HT1080 (cell line): ENCODE measurements at places on chromosomes 12 and 14.

DNA sequence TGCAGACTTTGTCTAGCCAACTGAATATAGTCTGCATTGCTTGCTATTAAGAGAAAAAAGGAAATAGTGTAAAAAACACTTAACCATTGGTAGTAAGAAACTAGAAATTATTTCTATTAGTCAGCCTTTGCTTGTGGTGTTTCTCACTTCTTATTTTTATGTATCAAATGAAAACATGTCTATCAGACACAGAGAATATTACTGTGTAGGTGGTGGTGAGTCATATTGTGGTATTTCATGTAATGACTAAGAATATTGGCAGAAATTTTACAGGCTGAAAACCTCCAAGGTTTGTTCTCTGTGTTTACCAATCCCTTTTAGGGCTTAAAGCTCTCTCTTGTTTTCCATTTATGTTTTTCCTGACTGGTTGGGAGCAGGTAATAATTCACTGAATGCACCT lies 87.2 kb downstream of the DAAM1 start:
- peak; percentile 94 for DNase-seq

GRCh38 chr14:69324341-69324931 lies 64.5 kb downstream of the GALNT16 start:
- DNase-seq, result no peak

- peak; percentile 92 for DNase-seq
These were observed 3.6 kb downstream of the ISCU start for GRCh38 chr12:108565976-108566375.

GRCh38 chr14:91910196-91910595 lies 37.3 kb downstream of the FBLN5 start:
- no peak for DNase-seq

- DNase-seq, result no peak
These were observed 72.2 kb downstream of the CLIP1 start for GRCh38 chr12:122350141-122350848.

GRCh38 chr14:74038020-74038859 lies 19.1 kb downstream of the BBOF1 start:
- DNase-seq, result peak; percentile 71

- no peak for DNase-seq
These were observed 3.0 kb upstream of the PPP1CC start for GRCh38 chr12:110745542-110746284.

DNA sequence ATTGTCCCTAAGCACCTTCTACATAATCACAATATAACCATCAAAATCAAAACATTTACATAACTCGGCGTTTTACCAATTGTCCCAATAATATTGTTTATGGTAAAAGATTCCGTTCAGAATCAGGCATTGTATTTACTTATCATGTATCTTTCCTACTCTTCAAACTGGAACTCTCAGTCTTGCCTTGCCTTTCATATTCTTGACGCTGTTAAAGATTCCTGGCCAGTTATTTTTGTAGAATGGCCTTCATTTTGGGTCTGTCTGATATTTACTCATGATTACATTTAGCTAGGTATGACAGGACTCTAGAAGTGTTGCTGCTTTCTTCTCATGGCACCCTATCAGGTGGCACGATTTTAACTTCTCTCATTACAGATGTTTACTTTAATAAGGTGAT lies 850 bp upstream of the HEATR5A start:
- no peak for DNase-seq

DNA sequence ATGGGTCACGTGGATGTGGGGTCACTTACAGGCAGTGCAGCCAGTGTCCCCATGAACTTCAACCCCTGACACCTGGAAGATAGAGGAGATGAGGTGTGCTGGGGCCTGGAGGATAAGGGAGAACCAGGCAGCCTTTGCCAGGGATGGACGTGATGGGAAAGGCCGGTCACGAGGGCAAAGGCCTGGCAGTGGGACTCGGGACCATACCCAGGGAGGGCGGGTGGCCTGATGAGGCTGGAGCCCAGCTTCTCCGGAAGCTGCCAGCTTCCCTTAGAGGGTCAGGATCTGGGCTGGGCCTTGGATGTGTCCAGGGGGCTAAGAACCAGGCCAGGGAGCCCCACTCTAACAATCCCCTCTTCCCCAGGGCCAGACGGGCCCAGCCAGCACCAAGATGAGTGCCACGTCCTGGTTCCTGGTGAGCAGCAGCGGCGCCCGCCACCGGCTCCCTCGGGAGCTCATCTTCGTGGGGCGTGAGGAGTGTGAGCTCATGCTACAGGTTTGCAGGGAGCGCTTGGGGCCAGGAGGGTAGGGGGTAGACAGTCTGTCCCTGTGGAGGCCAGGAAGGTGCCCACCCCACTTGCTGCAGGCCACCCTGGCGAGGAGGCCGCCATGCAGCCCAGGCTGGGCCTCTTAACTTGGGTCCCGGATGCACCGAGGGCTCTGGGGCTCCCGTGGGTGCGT lies 3.1 kb downstream of the CEP170B start:
- no peak for DNase-seq

DNA sequence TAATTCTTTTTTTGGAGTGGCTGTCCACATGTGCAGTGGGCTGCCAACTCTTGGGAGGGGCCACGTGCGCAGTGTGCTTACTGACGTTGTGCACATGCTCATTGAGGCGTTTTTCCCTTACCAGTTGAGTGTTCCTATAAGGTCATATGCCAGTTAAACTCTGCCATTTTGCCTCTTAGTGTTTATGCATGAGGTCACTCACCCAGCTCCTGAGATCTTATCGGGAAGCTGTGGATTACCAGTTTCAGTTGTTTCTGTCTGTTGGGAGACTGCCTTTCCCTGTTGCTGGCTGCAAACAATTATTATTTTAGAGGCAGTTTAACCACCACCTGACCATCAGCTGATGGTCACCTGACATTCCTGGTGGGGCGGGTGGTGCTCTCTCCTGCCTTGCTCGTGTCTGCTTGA lies 16.1 kb upstream of the KIF21A start:
- no peak for DNase-seq

- DNase-seq, result peak; percentile 32
These were observed 12.1 kb downstream of the ACADS start for GRCh38 chr12:120737557-120738251.

DNA sequence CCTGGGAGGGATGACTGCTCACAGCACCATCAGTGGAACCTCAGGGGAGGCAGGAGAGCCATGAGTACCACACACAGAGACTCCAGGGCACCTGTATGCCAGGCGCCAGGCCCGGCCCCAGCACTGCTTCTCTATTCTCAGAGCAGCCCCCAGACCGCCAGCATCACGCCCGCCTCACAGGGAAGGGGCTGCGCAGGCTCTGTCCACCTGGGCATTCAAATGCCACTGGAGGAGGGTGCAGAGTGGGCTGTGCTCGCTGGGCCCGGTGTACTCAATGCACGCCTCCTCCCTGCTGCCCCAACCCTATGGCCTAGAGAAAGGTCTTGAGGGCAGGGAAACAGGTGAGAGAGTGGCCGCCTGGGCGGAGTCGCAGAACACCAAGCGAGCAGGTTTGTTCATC lies 43.6 kb downstream of the CCDC85C start:
- no peak for DNase-seq

DNA sequence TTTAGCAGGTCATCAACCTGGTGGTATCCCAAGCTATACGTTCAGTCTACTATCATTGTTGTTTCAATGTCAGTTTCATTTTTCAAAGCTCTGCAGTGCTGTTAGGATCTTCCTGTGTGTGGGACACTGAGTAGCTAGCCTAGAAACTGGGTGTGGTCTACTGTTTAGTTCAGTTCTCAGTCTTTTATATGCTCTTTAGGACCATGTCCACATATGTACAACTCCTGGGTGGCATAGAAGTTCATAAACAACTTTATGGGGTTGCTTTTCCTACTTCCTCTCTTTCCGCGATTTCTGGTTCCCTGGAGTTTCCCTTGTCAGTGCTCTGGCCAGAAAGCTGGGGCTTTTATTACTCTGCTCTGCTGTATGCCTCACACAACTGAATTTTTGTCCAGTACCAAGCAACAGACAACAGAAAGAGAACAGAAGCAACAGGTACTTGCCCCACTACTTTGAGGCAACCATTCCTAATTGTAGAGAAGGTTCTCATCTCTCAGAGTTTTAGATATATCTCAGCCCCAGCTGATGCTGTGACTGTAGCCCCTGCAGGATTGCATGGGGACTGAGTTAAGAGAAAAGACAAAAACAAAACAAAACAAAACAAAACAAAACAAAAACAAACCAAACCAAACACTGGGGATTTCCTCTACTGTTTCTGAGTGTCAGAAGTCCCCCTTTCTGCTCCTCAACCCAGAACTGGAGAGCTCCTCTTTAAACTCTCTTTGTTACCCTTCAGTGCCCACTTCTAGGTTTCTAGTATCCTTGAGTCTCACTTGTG lies 30.3 kb downstream of the MIS18BP1 start:
- DNase-seq, result no peak

- no peak for DNase-seq
These were observed 27.6 kb downstream of the TCTN1 start for GRCh38 chr12:110641521-110641920.

DNA sequence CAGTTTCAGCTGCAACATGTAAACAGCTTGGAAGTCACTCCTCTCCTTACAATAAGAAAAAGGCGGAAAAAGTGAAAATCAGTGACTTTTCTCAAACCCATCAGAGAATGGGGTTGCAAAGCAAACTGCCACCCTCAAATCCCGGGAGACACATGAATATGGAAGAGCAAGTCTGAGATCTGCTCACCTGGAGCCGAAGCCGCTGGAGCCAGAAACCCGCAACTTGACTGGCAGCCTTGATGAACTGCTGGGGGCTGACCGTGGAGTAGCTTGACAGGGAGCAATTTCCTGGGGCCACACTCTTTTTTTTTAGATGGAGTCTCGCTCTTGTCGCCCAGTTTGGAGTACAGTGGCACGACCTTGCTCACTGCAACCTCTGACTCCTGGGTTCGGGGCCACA lies 208.2 kb downstream of the KIF26A start:
- no peak for DNase-seq

DNA sequence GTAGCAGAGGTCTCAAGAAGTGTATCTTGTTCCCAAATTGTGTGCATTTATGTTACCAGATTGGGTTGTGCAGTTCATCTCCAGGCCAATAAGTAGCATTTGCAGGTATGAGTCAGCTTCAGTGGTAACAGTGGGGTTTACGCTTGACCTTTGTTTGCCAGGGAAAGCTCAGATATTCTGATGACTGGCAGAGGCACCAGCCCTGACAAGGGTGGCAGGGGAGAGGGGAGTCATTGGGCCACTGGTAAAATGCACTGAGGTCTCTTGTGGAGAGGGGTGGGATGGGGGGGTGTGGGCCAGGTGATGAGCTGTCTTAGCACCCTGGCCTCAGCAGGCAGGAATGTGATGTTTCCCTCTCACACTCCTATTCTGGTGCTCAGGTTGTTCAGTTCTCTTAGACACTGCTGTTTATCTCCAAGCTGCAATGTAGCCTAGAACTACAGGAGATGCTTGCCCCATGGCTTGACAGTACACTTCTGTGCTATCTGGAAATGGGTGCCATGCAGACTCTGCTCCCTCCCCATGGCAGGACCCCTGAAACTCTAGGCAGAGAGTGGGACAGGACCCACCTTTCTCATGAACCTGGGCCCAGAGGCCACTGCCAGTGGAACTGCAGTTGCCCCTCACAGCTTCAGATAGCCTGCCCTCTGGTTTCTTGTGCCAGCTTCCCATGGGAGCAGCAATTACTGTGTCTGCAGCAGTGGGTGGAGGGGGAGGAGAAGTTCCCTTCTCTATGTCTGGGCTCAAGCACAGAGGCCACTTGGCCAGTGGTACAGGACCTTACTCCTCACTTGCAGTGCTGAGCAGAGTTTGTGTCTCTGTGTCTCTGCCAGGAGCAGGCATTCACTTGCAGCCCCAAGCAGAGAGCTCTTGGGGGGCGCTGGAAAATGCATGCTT lies 31.9 kb downstream of the USP15 start:
- peak; percentile 65 for DNase-seq

GRCh38 chr14:54706769-54707168 lies 139.8 kb downstream of the SAMD4A start:
- DNase-seq, result no peak

DNA sequence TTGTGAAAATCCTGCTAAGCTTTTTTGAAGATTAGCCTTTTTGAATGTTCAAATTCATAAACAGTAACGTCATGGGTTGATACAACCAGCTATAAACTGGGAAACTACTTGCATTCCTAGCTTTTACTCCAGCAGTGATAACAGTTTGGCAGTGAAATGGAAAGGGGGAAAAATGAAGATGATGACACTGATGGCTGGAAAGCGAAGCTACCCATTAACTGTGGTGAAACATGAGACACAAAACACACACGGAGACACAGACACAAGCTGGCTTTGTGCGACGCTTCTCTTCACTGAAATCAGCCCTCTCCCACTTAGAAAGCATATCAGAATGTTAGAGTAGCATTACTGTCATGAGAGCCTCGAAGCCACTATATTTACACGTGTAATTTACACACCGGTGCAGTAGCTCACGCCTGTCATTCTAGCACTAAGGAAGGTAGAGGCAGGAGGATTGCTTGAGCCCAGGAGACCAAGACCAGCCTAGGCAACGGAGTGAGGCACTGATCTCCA lies 15.7 kb downstream of the VPS37B start:
- no peak for DNase-seq

- DNase-seq, result no peak
These were observed 37.9 kb upstream of the PPM1A start for GRCh38 chr14:60211153-60211552.

GRCh38 chr12:94282675-94283074 lies 134.3 kb downstream of the PLXNC1 start:
- DNase-seq, result no peak

GRCh38 chr14:98184457-98184856 lies 1087.5 kb downstream of the BCL11B start:
- DNase-seq, result no peak

- no peak for DNase-seq
These were observed 24.0 kb upstream of the PKP2 start for GRCh38 chr12:32920506-32921085.

- no peak for DNase-seq
These were observed 65.6 kb downstream of the FERMT2 start for GRCh38 chr14:52885230-52885629.

GRCh38 chr12:11832093-11832492 lies 182.6 kb downstream of the ETV6 start:
- no peak for DNase-seq

DNA sequence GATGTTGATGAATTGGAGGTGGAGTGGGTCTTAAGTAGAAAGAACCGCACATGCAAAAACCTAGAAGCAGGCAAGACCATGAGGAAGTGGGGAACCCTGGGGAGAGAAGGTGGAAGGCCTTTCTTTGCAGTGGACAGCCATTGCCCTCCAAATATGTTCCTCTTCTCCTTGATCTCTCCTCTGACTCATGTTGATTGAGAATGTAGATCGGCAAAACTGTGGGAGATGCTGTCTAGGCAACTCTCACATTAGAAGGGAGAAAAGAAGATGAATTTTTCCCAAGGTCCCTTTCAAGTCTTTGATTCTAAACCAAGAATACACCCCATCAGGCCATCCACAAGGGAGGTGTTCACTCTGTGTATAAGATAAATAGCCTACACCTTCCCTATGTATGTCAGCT lies 257.5 kb downstream of the MSRB3 start:
- DNase-seq, result peak; percentile 37
